ENCODE measurements at places on chromosomes 4 and X. TPM values are rescaled to one million over a fixed set of nuclear protein-coding genes. Genes with fewer than 3 reads are reported as not detected.

SHISA3 gene
- not detected for total RNA-seq

ODAPH gene
- not detected for total RNA-seq

TMPRSS11E gene
- total RNA-seq, result not detected

PPEF1 gene
- not detected for total RNA-seq

CXCL5 gene
- 1,906 TPM for total RNA-seq

MAOA gene
- total RNA-seq, result 3.3 TPM

RADX gene
- 4.3 TPM for total RNA-seq

CXCL10 gene
- total RNA-seq, result 21.6 TPM

FAM236B gene
- total RNA-seq, result not detected

MAGEA8 gene
- not detected for total RNA-seq

RPS6KA6 gene
- total RNA-seq, result 3.8 TPM

DTHD1 gene
- total RNA-seq, result not detected

DNA sequence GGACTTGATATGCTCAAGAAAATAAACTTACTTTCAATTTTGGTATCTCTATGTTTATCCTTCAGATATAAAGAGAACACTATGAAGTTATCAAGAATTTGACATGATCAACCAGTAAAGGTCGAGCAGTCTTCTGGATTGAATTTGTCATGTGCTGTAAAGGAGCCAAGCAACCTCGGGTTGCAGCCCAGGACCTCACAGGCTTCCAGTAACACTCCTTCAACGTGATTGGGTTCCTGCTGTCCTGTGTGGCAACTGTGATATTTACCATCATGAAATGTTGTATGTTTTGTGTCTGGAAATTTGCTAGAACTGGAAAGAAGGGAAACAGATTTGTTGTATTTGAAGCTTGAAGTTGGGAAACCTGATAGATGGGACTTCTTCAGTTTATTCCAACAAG, 52.0 kb upstream of the UGT2B7 start:
- peaks cover 24% of the 10 kb centered on the region for H3K36me3 ChIP-seq
- H3K27ac ChIP-seq, result peak overlapping the region; percentile 75
- no peak for DNase-seq
- peak overlapping the region; percentile 34 for H3K4me3 ChIP-seq
- H3K4me1 ChIP-seq, result peaks cover 19% of the 10 kb centered on the region

DNA sequence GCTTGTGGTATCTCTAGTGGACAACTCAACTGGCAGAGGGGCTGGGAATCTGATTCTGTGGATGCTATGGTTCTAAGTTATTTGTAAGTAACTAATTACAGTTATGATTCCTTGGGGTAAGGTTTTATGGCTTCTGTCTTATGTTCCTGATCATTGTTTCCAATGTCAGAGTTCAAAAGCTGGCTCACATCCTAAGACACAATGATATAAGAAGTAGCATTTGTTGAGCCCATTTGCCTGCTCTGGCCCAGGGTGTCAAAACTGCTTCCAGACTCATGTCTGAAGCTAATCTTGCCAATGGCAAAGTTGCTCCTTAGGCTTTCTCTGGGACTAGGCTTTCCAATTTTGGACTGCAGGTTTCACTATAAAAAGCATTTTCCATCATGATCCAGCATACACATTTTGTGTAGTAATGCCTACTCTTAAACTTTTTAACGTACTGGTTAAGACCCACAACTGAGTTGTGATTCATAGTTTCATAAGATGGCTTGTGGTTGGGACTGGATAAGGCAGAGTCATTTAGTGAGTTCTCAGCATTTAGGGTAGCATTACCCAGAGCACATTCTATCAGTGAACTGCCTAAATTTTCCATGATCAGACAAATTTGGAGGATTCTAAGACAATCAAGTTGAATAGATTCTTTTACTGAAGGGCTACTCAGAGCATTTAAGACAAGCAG, 50.0 kb downstream of the CCNI start:
- no peaks in the 10 kb centered on the region for H3K27me3 ChIP-seq
- no peak for DNase-seq
- peaks cover 18% of the 10 kb centered on the region for H3K36me3 ChIP-seq
- no peak overlapping the region for H3K27ac ChIP-seq

GRCh38 chrX:2823795-2824386, 4.8 kb upstream of the GYG2 start:
- H3K27me3 ChIP-seq, result no peaks in the 10 kb centered on the region
- no peak for DNase-seq
- H3K4me3 ChIP-seq, result no peak overlapping the region
- H3K36me3 ChIP-seq, result no peaks in the 10 kb centered on the region
- H3K4me1 ChIP-seq, result no peaks in the 10 kb centered on the region

DNA sequence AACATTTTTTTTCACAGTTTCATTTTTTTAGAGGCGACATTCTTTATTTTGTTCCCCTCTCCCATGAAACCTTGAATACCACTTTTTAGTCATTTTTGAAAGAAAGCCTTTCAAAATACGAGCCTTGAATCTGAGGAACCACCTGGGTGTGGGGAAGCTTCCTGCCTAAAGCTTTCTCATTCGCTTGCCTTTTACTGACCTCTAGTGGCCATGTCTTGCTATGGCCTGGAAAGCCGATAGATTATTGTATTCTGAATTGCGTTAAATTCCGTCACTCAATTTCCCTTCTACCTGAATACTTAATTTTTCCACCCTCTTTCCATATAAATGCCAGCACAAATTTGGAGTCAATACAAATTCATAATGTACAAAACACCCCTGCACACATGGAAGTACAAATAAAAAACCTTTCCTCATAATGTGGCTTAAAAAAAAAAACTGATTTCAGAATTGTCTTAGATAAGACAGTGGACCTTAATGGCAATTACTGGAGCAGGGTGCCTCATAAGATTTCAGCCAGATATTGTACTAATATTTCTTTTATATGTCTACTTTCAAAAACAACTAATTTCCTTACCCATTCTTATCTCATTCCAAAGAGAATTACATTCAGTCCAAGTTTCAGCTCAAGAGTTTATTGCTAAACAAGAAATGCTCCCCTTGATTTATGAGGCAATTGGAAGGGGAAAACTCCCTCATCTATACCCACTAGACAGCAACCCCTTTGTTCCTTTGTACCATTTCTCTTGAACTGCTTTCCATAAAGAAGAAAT, 217.9 kb downstream of the CENPC start:
- H3K4me1 ChIP-seq, result no peaks in the 10 kb centered on the region
- H3K27ac ChIP-seq, result no peak overlapping the region
- no peaks in the 10 kb centered on the region for H3K36me3 ChIP-seq
- no peak overlapping the region for H3K4me3 ChIP-seq

- peaks cover 12% of the 10 kb centered on the region for H3K27me3 ChIP-seq
- no peaks in the 10 kb centered on the region for H3K4me1 ChIP-seq
- no peaks in the 10 kb centered on the region for H3K36me3 ChIP-seq
- H3K4me3 ChIP-seq, result no peak overlapping the region
- H3K27ac ChIP-seq, result no peak overlapping the region
Observed at GRCh38 chr4:2785613-2786012, 7.3 kb upstream of the SH3BP2 start.

DNA sequence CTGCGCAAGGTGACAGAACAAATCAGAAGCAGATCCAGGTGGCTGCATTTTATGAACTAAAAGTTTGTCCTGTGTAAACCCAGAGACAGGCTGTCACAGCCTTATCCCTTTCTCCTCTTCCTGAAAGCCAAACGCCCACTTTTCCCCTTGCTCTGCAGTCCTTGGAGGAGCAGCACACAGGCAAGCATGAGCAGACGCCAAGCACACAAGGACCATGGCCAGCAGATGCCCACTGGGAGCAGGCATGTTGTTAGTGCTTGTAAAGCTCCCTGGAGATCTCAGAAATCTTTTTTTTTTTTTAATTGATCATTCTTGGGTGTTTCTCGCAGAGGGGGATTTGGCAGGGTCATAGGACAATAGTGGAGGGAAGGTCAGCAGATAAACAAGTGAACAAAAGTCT, 11.5 kb upstream of the HOPX start:
- no peak overlapping the region for H3K27ac ChIP-seq
- H3K27me3 ChIP-seq, result no peaks in the 10 kb centered on the region
- DNase-seq, result no peak
- no peak overlapping the region for H3K4me3 ChIP-seq
- H3K36me3 ChIP-seq, result no peaks in the 10 kb centered on the region

DNA sequence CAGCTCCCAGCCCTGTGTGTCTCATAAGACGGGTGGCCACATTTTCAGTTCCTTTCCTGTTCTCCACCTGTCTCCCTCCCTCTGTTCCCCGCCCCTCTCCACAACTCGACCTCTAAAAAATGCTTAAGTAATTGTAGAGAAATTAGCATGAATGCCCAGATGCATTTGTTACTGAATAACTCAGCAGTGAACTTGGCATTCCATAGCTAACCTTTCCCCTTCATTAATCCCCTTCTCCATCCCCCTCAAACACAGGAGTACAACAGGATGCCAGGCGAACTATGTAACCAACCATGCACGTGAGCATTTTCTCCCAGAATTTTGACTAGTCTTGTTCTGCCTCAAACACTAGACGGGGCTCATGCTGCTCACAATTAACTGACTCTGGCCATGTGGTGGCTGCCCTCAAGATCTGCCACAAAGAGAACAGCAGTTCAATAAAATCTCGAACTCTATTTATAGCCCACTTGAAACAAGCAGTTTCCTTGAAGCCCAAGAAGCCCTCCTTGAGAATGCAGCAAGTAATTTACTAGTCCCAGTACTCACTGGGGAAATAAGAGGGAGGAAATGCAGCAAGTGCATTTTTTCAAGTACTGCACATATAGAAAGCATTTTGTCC, 351.2 kb downstream of the ARHGAP24 start:
- peaks cover 15% of the 10 kb centered on the region for H3K36me3 ChIP-seq
- peak overlapping the region; percentile 20 for H3K27ac ChIP-seq
- peaks cover 39% of the 10 kb centered on the region for H3K4me1 ChIP-seq
- peak; percentile 67 for DNase-seq

- H3K27ac ChIP-seq, result no peak overlapping the region
- no peaks in the 10 kb centered on the region for H3K27me3 ChIP-seq
- DNase-seq, result peak; percentile 7
- no peaks in the 10 kb centered on the region for H3K36me3 ChIP-seq
- no peak overlapping the region for H3K4me3 ChIP-seq
- peaks cover 9% of the 10 kb centered on the region for H3K4me1 ChIP-seq
Observed at GRCh38 chr4:81747242-81747930, 275.7 kb upstream of the RASGEF1B start.

GRCh38 chr4:137819964-137820383, 287.7 kb upstream of the PCDH18 start:
- no peak overlapping the region for H3K4me3 ChIP-seq
- H3K27me3 ChIP-seq, result no peaks in the 10 kb centered on the region
- no peak overlapping the region for H3K27ac ChIP-seq
- no peaks in the 10 kb centered on the region for H3K4me1 ChIP-seq
- DNase-seq, result peak; percentile 32
- no peaks in the 10 kb centered on the region for H3K36me3 ChIP-seq

DNA sequence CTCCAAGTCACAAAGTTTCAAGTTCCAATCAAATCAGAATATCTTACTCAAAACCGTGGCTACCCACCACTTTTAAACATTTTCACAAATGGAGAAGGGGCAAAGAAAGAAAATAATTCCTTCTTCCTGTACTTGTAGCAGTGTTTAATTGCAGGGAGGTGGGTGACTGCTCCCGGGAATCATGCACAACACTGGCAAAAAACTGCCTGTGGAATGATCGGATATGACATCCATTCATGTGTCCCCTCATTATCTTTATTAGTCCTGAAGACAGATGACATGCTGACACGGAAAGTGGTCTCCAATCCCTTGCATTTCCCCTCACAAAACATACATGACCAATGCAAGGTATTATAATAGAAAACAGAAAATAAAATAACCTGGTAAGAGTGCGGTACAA, 2.0 kb downstream of the TSPAN5 start:
- peaks cover 17% of the 10 kb centered on the region for H3K36me3 ChIP-seq
- peaks cover 10% of the 10 kb centered on the region for H3K27me3 ChIP-seq
- peaks cover 61% of the 10 kb centered on the region for H3K4me1 ChIP-seq
- no peak for DNase-seq
- H3K27ac ChIP-seq, result no peak overlapping the region

- peak; percentile 30 for DNase-seq
- peaks cover 28% of the 10 kb centered on the region for H3K36me3 ChIP-seq
- H3K27ac ChIP-seq, result peak overlapping the region; percentile 76
- peaks cover 65% of the 10 kb centered on the region for H3K4me1 ChIP-seq
- peak overlapping the region; percentile 83 for H3K4me3 ChIP-seq
Observed at GRCh38 chrX:130109429-130110378, 593 bp downstream of the ELF4 start.

GRCh38 chr4:112885897-112886296, 163.6 kb upstream of the ANK2 start:
- no peak for DNase-seq
- no peaks in the 10 kb centered on the region for H3K27me3 ChIP-seq
- no peaks in the 10 kb centered on the region for H3K4me1 ChIP-seq
- H3K27ac ChIP-seq, result no peak overlapping the region

- no peaks in the 10 kb centered on the region for H3K36me3 ChIP-seq
- H3K27ac ChIP-seq, result no peak overlapping the region
- H3K4me3 ChIP-seq, result no peak overlapping the region
- H3K27me3 ChIP-seq, result no peaks in the 10 kb centered on the region
Observed at GRCh38 chr4:85591406-85592098, 116.6 kb downstream of the ARHGAP24 start.

DNA sequence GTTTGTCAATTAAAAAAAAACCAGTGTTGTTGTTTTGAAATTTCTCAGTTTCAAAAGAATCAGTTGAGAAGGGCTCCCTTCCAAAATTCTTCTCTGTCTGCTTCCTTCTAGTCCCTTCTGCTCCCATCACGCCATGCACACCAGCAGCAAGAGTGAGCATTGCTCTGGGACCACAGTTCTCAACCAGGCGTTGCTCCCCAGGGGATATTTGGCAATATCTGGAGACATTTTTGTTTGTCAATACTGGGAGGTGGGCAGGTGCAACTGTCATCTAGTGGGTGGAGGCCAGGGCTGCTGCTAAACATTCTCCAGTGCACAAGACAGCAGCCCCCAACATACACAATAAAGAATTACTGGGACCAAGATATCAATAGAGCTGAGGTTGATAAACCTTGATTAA, 74.8 kb upstream of the EGFL6 start:
- peaks cover 27% of the 10 kb centered on the region for H3K4me1 ChIP-seq
- H3K27ac ChIP-seq, result peak overlapping the region; percentile 80
- no peak overlapping the region for H3K4me3 ChIP-seq
- H3K36me3 ChIP-seq, result peaks cover 12% of the 10 kb centered on the region
- DNase-seq, result no peak
- H3K27me3 ChIP-seq, result no peaks in the 10 kb centered on the region

DNA sequence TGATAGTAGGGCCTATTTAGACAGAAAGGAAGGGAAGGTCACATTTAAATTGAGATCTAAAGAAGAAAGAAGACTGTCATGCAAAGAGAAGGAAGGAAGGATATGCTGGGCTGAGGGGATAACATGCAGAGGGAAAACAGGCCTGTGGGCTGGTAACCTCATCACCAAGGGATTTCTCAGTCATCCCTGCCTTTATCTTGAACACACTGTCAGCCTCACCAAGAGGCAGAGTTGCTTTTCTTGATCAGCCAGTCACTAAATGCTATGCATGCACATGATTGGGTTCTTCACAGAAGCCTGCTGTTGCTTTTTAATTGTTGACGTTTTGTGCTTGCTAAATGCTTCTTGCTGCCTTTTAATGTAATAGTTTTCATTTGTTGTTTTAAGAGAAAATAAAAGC, 113.0 kb downstream of the ARHGAP24 start:
- no peaks in the 10 kb centered on the region for H3K36me3 ChIP-seq
- H3K4me1 ChIP-seq, result no peaks in the 10 kb centered on the region
- H3K4me3 ChIP-seq, result no peak overlapping the region
- no peak for DNase-seq
- H3K27ac ChIP-seq, result no peak overlapping the region

GRCh38 chr4:26194764-26195163, 126.0 kb upstream of the RBPJ start:
- H3K27ac ChIP-seq, result no peak overlapping the region
- no peaks in the 10 kb centered on the region for H3K36me3 ChIP-seq
- no peaks in the 10 kb centered on the region for H3K27me3 ChIP-seq
- no peak overlapping the region for H3K4me3 ChIP-seq

All from Calu3 (cell line).